Ovary (tissue), 10 donors: ENCODE measurements at places on chromosomes 11 and 22. TPM values are rescaled to one million over a fixed set of nuclear protein-coding genes. Genes with fewer than 3 reads are reported as not detected.

- H3K27ac ChIP-seq = no peak overlapping the region
- H3K36me3 ChIP-seq = no peaks in the 10 kb centered on the region
- H3K4me3 ChIP-seq = no peak overlapping the region
- H3K4me1 ChIP-seq = no peaks in the 10 kb centered on the region
- DNase-seq = no peak
Observed at GRCh38 chr11:16796311-16796710, 57.9 kb downstream of the C11orf58 start.

Gene JRKL
- total RNA-seq = 18.8 TPM

DNA sequence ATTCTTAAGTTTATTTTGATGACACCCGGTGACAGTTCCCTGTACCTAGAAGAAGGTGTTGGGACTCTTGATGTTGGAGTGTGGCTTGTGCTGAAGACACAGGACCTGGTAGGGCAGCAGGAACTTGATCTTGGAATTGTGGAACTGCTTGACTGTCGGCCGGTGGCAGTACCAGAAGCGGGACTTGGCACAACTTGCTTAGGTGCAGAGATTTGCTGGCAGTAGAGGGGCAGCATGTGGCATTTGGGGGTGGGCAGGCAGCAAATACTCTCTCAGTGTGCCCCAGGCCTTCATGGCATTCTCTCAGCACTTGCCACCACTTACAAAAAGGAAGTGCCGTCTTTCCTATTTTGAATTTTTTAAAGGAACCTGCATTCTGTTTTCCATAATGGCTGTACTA, 3.6 kb downstream of the PEX26 start:
- no peak for DNase-seq
- no peaks in the 10 kb centered on the region for H3K27me3 ChIP-seq
- peaks cover 1% of the 10 kb centered on the region for H3K4me1 ChIP-seq
- no peaks in the 10 kb centered on the region for H3K36me3 ChIP-seq
- no peak overlapping the region for H3K4me3 ChIP-seq

Gene NOX4
- total RNA-seq = 1.1 TPM

- no peaks in the 10 kb centered on the region for H3K4me1 ChIP-seq
- no peak overlapping the region for H3K27ac ChIP-seq
- no peaks in the 10 kb centered on the region for H3K36me3 ChIP-seq
- no peaks in the 10 kb centered on the region for H3K27me3 ChIP-seq
- DNase-seq = no peak
- no peak overlapping the region for H3K4me3 ChIP-seq
Observed at GRCh38 chr11:60345489-60345888, 18.4 kb downstream of the MS4A6E start.

Gene HYOU1
- 125 TPM for total RNA-seq

- H3K36me3 ChIP-seq = no peaks in the 10 kb centered on the region
- H3K27ac ChIP-seq = no peak overlapping the region
- H3K27me3 ChIP-seq = no peaks in the 10 kb centered on the region
- H3K4me3 ChIP-seq = no peak overlapping the region
Observed at GRCh38 chr11:79291948-79292347, 148.9 kb downstream of the TENM4 start.

Gene MAPK11
- total RNA-seq = 12.0 TPM

DNA sequence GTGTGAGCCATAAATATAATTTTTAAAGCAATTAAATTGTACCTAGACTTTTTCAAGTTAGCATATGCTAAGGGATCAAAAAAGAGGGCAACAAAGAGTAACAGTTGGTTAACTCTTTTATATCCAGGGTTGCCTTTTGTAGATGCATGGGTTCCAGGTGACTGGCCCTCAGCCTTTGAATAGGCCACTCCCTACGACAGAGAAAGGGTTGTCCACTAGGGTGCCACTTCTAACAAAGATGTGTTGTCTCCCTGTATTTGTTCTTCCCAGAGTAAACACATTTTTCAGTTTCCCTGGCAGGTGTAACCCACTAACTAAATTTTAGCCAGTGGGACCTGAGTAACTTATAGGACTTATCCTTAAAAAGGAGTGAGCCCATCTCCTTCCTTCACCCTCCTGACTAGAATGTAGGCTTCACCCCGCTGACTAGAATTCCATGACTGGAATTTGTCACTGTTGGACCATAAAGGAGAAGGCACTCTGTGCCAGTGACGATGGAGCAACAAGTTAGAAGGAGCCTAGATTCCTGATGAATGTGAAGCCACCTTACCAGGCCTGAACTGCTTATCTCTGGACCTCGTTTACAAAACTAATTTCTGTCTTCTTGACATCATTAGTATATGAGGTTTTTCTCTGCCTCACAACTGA, 16.6 kb downstream of the TUG1 start:
- H3K4me3 ChIP-seq = no peak overlapping the region
- no peak overlapping the region for H3K27ac ChIP-seq
- DNase-seq = no peak
- no peaks in the 10 kb centered on the region for H3K36me3 ChIP-seq
- no peaks in the 10 kb centered on the region for H3K4me1 ChIP-seq

GRCh38 chr11:107337917-107338316, 119.7 kb downstream of the CWF19L2 start:
- no peaks in the 10 kb centered on the region for H3K36me3 ChIP-seq
- no peaks in the 10 kb centered on the region for H3K4me1 ChIP-seq
- H3K27ac ChIP-seq = no peak overlapping the region
- no peak for DNase-seq
- H3K4me3 ChIP-seq = no peak overlapping the region
- H3K27me3 ChIP-seq = no peaks in the 10 kb centered on the region

- no peaks in the 10 kb centered on the region for H3K27me3 ChIP-seq
- H3K4me3 ChIP-seq = no peak overlapping the region
- no peaks in the 10 kb centered on the region for H3K36me3 ChIP-seq
- DNase-seq = no peak
- H3K4me1 ChIP-seq = peaks cover 22% of the 10 kb centered on the region
- H3K27ac ChIP-seq = no peak overlapping the region
Observed at GRCh38 chr11:79417069-79417920, 23.5 kb downstream of the TENM4 start.

DNA sequence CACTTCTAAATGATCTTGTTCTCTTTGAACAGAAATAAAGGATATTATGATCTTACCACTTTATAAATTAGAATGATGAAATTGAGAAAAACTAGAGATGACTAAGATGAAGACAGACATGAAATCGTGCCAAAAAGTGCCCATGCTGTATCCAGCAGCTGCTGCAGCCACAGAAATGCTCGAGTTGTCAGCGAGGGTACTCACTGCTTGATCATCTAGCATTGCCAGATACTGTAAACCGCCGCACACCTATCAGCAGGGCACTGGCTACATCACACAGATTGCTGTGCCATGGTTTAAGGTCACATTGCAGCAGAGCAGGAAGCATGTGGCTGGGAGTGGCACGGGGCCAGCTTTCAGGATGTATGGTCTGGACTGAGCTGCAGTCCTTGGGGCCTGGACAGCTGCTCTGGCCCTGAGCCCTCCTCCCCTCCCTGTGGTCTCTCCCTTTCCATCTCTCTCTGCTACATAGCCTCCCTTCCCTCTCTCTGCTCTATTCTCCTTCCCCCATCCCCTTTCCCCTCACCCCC, 51.0 kb upstream of the SEPTIN5 start:
- no peak overlapping the region for H3K27ac ChIP-seq

- H3K4me3 ChIP-seq = no peak overlapping the region
- H3K4me1 ChIP-seq = peaks cover 15% of the 10 kb centered on the region
- no peak for DNase-seq
- no peak overlapping the region for H3K27ac ChIP-seq
Observed at GRCh38 chr11:1847926-1848639, 4.8 kb upstream of the LSP1 start.

- H3K4me3 ChIP-seq = peak overlapping the region; percentile 50
- DNase-seq = peak; percentile 30
- H3K36me3 ChIP-seq = no peaks in the 10 kb centered on the region
Observed at GRCh38 chr11:94741022-94741679, 27.0 kb upstream of the AMOTL1 start.

Gene POU2AF3
- 11.8 TPM for total RNA-seq

DNA sequence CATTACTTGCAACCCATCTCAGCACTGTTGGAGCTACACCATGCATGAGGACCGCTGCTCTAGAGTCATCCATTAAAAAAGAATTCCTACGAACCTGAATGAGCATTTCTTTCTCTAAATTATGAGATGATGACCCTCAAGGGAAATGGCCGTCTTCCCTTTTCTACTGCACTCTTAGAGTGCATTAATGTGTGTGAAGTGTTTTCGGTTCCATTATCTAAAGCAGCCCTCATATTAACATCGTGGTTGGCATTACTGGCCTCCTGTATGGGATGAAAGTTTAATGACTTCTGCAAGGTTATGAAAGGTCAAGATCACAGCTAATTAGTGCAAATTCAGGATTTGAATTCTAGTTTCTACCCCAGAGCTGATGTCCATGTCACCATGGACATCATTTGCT, 16.7 kb downstream of the CD44 start:
- H3K27ac ChIP-seq = no peak overlapping the region
- no peak for DNase-seq
- H3K4me3 ChIP-seq = no peak overlapping the region

DNA sequence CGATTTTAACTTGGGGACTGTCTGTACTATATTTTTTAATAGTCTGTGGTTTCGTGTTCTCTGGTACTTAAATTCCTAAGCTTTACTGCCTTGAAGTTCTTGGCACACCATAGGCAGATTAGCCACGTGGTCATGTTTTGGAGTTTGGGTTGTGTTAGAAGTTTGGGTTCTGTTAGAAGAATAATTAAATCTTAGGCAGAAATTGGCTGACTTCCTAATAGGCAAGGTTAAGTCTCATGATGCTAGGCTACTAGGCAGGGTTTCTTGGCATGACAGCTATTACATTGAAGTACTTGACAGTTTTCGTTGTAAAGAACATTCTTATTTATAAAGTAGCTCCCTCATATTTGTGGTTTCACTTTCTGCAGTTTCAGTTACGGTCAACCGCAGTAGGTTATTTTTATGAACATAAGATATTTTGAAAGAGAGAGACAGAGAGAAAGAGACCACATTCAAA, 30.0 kb upstream of the MMP7 start:
- H3K27ac ChIP-seq = peak overlapping the region; percentile 35
- no peaks in the 10 kb centered on the region for H3K4me1 ChIP-seq
- no peaks in the 10 kb centered on the region for H3K27me3 ChIP-seq
- peak overlapping the region; percentile 32 for H3K4me3 ChIP-seq

GRCh38 chr11:78635814-78636506, 61.3 kb upstream of the NARS2 start:
- H3K36me3 ChIP-seq = no peaks in the 10 kb centered on the region
- H3K27ac ChIP-seq = no peak overlapping the region
- no peak overlapping the region for H3K4me3 ChIP-seq
- no peaks in the 10 kb centered on the region for H3K4me1 ChIP-seq

Gene CCDC87
- total RNA-seq = 0.33 TPM

Gene HBG1
- not detected for total RNA-seq

DNA sequence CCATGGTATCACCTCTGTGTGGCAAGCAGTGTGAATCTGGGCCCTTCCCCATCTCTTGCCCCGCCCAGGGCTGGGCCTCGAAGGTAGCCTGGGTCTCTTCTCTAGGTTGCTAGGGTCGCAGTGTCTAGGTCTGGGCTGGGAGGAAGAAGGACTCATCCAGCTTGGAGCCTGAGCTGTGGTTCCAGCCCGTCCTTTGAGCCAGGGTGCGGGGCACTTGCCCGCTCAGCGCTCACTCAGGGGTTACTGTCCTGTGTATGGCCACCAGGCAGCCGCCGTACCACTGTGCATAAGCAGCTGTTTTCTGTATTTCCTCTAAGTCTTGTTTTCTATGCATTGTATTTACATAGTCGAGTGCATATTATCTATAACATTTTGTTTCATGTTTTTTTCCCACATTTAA, 160.9 kb downstream of the TBC1D22A start:
- no peaks in the 10 kb centered on the region for H3K36me3 ChIP-seq
- DNase-seq = no peak
- no peak overlapping the region for H3K27ac ChIP-seq
- H3K27me3 ChIP-seq = no peaks in the 10 kb centered on the region

- H3K27me3 ChIP-seq = no peaks in the 10 kb centered on the region
- H3K4me3 ChIP-seq = no peak overlapping the region
- DNase-seq = no peak
- H3K4me1 ChIP-seq = no peaks in the 10 kb centered on the region
- no peak overlapping the region for H3K27ac ChIP-seq
- no peaks in the 10 kb centered on the region for H3K36me3 ChIP-seq
Observed at GRCh38 chr11:133677387-133677786, 145.1 kb upstream of the OPCML start.

Gene DEAF1
- 28.6 TPM for total RNA-seq

DNA sequence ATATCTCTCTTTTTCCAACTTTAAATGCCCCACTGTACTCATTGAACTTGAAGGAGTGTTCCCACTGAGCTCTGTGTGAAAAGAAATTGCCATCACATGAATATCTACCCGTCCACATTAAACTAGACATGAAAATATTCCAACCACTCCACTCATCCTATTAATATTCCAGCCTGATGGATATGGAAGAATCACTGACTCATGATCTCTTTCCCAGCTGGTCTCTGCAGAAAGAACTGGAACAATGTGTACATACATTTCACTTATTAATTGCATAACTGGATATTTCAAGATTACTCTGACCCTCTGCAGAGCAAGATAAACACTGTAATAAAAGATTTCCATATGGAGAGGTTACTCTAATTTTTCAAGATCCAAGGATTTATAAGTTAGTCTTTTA, 711.1 kb upstream of the LRRC4C start:
- H3K36me3 ChIP-seq = no peaks in the 10 kb centered on the region

Gene NRGN
- 4.5 TPM for total RNA-seq

DNA sequence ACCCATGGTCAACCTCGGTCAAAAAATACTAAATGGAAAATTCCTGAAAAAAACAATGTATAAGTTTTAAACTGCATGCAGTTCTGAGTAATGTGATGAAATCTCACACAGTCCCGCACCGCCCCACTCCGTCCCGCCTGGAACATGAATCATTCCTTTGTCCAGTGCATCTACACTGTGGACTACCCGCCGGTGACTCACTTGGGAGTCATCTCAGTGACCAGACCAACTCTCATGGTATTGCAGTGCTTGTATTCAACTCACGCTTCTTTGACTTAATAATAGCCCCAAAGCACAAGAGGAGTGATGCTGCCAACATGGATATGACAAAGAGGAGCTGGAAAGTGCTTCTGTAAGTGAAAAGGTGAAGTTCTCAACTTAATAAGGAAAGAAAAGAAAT, 48.8 kb downstream of the ARHGAP32 start:
- H3K27me3 ChIP-seq = no peaks in the 10 kb centered on the region
- no peaks in the 10 kb centered on the region for H3K36me3 ChIP-seq
- no peak overlapping the region for H3K4me3 ChIP-seq
- no peak overlapping the region for H3K27ac ChIP-seq
- no peaks in the 10 kb centered on the region for H3K4me1 ChIP-seq
- DNase-seq = peak; percentile 15

DNA sequence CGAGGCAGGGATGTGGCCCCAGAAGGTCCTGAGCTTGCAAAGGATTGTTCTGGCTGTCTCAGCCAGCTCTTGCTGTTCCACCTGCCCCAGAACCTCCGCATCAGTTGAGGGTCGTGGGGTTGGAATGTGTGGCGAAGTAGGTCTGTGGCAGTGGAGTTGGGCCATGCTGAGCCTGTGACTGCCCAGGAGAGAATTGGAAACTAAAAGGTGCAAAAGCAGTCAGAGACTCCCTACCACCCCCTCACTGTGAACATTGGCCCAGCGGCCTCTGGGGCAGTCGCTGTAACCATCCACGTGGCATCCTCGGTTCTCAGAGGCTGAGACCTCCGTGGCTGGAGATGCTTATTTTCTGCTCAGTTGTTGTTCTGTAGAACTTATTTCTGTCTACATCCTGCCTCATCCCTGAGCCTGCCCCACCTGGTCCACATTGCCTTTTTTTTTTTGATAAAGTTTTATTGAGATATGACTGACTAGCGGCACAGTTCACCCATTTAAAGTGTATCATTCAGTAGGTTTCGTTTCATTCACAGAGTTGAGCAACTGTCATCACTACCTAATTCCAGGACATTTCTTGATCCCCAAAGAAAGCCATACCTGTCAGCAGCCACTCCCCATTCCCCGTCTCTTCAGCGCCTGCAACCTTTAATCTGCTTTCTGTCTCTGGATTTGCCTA, 22.3 kb upstream of the DGCR8 start:
- H3K4me3 ChIP-seq = no peak overlapping the region
- DNase-seq = no peak
- no peak overlapping the region for H3K27ac ChIP-seq
- H3K27me3 ChIP-seq = no peaks in the 10 kb centered on the region
